ENCODE measurements at places on chromosomes 3 and 15.

DNA sequence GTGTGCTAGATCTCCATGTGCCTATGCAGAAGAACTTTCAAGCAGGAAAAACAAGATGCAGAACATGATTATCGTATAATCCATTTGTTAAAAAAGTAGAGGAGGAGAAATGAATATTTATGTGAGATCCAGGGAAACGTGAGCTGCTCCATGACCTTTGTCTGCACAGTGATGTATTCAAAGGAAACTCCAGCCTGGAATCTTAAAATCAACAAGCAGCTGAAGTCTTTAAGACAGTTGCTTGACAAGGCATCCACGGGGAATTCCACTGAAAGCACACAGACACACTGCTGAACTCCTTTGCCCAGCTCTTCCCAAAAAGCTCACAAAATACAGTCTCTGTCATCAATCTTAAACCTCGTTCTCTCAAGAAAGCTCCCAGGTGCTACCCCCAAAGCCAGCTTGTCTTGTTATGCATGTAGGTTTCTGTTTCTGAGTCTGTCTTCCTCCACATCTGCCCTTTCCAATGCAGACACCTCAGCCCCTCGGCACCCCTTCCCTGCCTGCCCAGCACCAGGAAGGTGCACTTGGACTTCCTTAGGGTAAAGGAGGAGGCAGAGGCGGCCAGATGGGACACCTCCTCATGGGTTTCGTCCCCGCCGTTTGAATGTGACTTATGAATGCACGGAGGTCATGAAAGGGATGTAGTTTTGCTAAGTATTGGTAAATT, 28.7 kb downstream of the LRRK1 start:
- DNase-seq, result no peak

DNA sequence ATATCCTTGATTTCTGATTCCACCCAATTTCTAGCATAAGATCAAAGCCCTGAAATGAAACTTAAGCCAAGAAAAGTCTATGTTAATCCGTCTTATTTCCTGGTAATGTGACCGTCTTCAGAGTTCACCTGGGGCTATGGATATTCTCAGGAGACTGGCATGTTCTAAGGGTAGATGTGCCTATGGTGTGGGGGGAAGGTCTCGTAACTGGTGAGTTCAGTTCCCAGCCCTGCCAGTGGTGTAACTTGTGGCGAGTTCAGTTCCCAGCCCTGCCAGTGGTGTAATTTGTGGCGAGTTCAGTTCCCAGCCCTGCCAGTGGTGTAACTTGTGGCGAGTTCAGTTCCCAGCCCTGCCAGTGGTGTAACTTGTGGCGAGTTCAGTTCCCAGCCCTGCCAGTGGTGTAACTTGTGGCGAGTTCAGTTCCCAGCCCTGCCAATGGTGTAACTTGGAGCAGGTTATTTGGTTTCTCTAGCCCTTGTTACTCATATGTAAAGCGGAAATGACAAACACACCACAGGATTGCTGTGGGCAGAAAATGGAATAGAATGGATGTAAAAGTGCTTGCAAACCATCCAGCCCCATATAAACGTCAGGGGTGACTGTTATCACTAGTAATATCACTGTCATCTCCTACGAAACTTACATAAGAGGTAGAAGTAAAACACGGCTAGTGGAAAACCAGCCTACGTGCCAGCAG, 30.4 kb downstream of the SLC51A start:
- DNase-seq, result no peak

DNA sequence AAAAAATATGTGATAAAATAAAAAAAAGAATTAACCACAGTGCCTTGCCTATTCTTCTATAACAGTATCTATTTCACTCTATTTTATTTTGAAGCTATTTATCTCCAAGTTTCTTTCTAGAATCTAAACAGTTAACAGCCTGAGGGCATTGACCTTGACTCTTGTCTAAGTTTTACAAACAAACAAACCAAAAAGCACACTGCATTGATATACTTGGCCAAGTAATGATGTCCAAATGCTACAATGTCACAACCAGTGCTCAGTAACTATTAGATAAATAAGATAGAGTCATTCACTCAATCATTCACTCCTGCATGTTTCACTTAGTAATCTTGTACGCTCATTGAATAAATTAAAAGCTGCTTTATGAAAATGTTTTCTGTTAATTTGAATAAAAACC, 386.5 kb downstream of the TIGIT start:
- DNase-seq, result no peak

DNA sequence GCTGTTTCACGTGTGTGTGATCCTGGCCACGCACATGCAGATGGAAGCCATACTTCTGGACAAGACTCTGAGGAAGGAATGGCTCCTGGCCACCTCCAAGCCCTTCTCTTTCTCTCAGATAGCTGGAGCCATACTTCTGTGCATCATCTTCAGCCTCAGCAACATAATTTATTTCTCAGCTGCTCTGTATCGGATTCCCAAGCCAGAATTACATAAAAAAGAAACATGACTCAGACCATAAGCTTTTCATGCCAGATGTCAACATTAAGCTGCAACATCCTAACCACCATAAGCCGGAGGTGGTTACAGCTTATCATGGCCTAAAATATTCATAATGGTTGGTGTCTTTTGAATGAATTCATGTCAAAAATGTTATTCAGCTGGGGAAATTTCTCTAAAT, 10.6 kb upstream of the KIF23 start:
- no peak for DNase-seq

- no peak for DNase-seq
Measured at GRCh38 chr3:169041677-169042171, 621.8 kb downstream of the MECOM start.
